ENCODE measurements at places on chromosomes 11 and 22.

- no peak for DNase-seq
Observed at GRCh38 chr11:8867035-8867434, 44.0 kb upstream of the AKIP1 start.

- no peak for DNase-seq
Observed at GRCh38 chr11:76841923-76842452, 18.7 kb upstream of the ACER3 start.

GRCh38 chr11:14619603-14620531, 23.7 kb upstream of the PDE3B start:
- no peak for DNase-seq

DNA sequence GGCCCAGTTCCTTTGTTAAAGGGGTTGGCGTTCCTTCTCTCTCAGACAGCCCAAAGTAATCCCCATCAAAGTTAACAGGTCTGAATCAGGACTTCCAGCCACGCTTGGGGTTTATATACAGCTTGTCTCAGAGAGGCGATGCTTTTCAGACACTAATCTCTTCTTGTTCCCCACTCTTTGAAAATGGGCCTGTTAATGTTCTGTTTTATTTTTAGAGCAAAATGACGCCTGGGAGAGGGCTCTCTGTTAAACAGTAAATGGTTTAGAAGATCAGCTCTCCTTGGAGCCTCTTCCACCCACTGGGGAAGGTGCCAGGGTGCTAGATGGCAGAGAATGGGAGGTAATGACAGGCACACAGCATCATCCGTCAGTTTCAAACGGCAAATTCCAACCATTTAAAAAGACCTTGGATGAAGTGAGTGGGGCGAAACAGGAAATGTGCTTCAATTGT, 235.9 kb upstream of the NARS2 start:
- no peak for DNase-seq

GRCh38 chr11:794766-795633, 3.1 kb downstream of the SLC25A22 start:
- DNase-seq = no peak

DNA sequence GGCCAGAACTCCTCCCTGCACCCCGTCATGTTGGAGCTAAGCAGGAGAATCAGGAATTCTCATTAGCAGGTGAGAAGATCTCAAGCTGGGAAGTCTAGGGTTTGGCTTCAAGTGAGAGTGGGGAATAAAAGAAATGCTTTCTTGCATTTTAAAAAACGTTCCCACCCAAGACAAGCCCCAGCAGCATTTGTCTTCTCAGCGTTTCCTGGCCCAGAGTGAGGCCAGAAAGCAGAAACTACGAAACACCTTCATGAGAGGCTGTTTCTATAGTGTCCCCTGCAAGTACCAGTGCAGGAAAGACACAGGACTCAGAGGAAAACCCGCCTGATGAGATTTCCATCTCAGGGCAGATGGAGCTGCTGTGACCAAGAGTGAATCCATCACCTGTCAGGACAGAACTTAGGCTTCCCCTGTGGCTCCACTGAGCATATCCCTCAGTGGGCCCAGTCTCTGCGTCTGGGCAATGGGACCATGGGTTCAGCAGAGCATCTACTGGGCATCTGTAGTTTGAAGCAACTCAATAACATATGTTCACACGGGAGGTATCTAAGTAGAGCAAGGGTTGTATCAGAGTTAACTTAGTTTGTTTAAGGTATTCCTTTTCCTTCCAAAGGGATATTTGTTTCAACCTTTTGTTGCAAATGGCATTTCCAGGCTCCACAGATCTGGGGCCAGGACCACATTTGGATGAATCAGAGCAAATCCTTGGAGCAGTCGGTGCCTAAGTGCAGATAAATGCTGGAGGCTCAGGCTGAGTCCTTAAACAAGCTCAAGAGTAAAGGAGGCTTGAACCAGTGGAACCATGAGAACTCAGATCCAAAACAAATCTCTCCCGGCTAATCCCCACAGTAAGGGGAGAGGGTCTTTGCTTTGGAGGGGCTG, 548.3 kb downstream of the MIAT start:
- DNase-seq = no peak

DNA sequence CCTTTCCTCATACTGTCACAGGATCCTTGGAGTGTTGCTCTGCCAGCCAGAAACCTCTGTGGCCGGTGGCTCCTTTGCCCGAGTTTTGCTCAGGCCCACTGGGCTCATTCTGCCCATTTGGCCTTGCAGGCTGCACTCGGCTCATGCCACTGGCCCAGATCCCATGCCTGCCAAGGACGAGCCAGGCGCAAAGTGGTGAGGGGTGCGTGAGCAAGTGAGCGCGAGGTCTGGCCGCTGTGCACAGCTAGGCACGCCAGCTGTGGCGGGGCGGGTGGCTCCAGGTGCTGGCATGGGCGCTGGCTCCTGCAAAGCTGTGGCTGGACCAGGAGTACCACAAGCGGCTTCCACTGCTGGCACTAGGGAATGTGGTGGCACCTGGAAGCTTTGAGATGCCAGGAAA, 2.8 kb upstream of the RNF141 start:
- DNase-seq = no peak

DNA sequence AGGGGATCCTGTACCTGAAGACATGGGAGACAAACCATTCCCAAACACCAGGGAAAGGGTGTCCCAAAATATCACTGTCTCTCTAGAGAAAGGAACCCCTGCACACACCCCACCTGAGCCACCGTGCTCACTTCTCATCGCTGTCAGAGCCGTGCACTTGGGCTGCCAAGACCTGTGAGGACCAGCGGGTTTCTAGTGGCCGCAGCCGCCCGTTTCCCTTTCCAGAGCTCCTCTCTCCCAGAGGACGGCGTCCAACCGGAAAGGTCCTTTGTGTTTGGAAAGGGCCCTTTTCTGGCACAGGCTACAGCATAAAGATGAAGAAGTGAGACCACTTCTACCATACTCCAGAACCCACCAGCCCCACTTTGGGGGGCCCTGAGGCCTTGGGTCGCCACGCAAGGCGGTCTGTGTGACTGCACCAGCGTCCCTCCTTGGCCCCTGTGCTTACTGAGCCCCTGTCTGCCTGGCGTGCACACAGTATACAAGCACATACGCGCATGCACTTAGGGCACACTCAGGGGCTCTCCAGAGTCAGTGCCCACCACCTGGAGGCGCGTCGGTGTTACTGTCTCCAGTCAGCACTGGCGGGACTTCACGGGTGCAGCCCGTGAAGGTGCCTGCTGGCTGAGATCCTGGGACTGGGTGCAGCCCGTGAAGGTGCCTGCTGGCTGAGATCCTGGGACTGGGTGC, 381.8 kb downstream of the TBC1D22A start:
- DNase-seq = no peak

DNA sequence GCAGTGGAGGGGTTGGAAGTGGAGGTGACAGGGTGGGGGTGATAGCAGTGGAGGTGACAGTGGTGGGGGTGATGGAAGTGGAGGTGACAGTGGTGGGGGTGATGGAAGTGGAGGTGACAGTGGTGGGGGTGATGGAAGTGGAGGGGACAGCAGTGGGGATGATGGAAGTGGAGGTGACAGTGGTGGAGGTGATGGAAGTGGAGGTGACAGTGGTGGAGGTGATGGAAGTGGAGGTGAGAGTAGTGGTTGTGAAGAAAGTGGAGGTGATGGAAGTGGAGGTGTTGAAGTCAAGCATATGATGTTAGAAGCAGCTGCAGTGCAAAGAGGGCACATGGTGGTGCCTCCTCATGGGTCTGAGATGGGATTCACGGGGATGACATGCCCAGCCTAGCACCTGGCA, 141.5 kb downstream of the CACNA1I start:
- no peak for DNase-seq

DNA sequence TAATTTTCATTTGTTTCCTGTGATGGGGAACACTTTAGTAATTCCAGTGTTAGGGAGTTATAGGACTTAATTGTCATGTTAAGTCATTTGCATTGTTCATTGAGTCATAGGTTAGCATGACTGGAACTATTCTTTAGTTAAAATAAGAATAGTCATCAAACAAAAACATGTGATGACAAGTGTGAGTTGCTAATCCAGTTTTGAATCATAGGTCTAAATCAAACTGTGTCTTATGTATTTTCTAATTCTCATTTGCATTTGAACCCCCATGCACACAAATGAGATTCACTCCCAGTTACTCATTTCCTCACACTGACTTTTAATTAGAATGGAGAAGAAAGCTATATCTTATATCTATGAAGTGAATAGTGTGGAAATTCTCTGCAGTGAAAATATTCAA, 405.6 kb downstream of the LRRC4C start:
- DNase-seq = no peak

DNA sequence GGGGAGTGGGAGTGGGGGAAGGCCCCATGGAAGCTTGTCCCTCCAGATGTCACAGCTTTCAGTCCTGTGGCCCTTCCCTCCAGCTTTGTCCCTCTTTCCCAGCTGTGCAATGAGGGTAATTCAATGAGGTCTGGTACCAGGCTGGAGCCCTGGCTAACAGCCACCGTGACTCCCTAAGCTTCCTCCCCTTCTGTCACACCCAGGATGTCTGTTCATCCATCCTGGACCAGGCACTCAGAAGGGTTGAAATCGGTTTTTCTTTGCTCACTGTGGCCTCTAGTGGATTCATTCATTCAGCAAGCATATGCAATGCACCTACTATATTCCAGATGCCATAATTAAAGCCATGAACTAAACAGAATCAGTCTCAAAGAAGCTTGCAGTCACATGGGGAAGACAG, 38.7 kb downstream of the SYT13 start:
- DNase-seq = no peak

DNA sequence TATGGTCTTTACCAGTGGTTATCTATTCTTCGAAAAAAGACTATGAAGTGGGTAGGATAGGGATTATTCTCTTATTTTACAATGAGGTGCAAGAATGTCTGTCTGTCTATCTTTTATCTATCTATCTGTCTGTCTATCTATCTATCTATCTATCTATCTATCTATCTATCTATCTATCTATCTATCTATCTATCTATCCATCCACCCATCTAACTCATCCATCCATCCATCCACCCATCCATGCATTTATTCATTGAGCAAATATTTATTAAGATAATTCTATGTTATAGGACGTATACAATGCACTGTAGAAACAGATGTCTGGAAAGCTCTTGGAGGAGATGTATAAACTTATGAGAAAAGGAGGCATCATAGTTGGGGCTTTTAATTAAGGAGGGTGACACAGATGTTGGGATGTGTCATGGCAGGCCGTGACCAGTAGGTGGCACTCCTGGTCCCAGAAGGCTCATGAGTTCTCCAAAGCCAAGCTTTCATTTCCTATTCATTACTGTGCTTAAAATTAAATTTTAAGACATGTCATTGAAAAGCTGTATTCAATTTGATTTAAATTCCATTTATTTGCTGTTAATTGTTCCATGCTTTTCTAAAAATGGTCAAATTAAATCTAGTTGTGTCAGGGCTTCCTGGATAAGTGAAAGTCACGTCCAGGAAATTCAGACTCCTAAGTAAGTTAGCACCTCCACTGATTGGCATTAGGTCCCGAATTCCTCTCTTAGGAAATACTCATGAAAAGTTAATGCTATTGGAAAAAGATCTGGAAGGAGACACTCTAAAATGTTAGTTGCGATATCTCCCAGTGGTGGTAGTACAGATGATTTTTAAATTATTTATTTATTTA, 19.0 kb upstream of the E2F8 start:
- DNase-seq = peak; percentile 39

DNA sequence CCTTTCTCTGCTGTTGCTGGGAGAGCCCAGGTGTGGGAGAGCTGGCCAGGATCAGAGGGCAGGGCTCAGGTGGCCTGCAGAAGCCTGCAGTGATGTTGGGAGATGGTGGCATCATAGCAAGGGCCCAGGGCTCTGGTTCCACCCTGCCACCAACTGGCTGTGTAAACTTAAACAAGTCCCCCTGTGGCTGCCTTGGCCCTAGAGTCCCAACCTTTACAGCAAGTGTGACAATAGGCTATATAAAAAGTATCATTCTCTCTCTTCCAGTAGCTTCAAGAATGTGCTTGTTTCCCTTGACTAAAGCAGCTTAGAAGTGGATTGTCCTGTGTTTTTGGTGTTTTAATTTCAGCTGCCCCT, 201.8 kb upstream of the E2F8 start:
- no peak for DNase-seq

DNA sequence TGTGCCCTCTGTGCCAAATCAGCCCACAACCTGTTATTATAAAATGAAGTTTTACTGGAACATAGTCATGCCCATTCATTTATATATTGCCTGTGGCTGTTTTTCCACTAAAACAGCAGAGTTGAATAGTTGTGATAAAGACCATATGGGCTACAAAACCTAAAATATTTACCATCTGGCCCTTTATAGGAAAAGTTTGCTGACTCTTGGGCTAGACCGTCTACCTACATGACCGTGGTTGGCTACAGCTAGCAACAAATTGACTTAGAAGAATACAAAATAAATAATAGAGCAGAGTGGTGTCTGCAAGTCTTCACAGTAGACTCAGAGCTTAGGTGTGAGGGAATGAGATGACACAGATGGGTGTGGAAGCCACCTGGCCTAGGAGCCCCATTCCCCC, 11.2 kb upstream of the IL18BP start:
- no peak for DNase-seq

DNA sequence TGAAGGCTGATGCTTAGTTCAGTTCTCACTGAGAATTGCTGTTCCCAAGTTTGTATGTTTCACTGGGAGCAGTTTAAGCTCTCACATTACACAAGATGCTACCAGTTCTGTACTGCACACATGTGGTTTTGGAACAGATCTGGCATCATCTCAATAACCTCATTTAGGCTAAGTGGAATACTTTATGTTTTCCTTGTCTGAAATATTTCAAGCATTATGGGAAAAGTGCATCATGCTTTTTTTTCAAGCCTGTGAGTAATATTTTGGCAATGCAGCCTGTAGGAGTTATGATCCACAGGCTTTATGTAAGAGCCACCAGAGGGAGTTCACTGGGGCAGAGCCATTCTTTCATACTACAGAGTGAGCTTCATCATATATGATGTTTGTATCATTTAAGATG, 141.5 kb downstream of the OR4C45 start:
- no peak for DNase-seq
